ENCODE measurements at places on chromosomes 1 and 21. TPM values are rescaled to one million over a fixed set of nuclear protein-coding genes. Genes with fewer than 3 reads are reported as not detected.
A peak's percentile ranks its signal among the peaks of the same experiment; 100 is the strongest.

DNA sequence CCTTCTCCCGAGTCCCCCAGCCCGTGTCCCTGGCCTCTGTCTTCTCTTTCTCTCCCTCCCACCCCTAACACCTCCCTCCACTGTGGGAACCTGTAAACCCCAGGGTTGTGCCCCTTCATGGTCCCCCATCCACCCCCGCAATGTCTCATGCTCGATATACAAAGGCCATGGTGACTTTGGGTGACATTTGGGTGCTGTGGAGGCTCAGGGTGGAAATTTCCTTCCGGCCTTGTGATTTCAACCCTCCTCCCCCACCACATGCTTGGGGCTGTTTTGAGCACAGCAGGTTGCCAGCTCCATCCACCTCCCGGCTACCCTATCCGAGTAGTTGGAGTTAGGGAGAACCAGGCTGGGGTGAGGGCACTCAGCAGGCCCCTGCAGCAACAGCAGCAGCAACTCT is 25.7 kb upstream of the VPS13D start:
- DNase-seq: no peak

DNA sequence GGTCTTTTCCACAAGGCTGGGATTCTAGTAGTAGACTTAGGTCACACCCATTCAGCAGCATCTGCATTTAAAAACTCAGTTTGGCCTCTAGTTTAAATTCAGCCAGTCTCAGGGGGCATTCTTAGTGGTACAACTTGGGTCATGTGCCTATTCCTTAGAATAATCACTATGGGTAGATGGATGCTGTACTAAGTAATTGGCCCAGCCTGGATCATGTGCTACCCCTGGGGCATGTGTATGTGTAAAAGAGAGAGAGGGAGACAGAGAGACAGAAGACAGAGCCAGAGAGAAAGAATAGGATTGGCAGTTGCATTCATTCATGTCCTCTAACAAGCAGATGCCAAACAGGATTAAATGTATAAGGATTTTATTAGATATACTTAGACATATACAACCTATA is 13.6 kb upstream of the SYT14 start:
- no peak for DNase-seq

- no peak for DNase-seq
These were observed 31.3 kb downstream of the ZBTB8B start for GRCh38 chr1:32496127-32496526.

GRCh38 chr1:205921570-205921909 is 21.7 kb downstream of the SLC26A9 start:
- no peak for DNase-seq

- no peak for DNase-seq
These were observed 240.1 kb downstream of the NPHP4 start for GRCh38 chr1:5751833-5752745.

The PAQR6 gene
- total RNA-seq: 10.8 TPM

DNA sequence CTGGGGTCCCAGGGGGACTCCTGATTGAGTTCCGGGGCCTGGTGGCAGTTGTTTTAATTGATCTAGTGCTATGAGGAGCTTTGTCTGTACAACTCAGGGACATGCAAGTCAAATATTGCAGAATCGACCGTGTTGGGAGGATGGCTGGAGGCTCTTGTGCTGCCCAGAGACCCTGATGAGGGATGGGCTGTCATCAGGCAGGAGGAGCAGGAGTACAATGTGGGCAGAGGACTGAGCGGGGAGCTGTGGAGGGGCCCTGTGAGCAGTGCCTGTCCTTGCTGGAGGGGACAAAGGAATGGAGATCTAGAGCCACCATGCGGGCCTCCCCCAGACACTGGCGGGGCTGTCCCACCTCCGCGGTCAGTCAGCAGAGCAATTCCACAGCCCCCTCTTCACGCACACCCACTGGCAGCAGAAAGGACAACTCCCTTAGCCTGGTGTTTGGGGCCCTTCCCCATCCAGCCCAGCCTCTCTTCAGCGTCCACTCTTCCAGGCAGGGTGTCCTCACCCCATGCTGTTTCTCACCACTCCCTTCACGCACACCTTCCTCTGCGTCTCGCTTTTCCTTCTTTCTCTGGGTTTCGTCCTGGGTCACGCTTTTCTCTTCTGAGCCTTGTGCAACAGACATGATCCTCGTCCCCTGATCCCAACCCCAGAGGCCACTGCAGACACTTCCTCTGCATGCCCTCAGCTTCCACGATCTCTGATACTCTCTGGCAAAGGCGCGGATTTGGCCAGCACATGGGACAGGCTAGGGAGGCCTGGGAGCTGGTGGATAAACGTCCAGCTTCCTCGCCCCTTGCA is 122.6 kb downstream of the GRIK3 start:
- peak; percentile 72 for DNase-seq

- DNase-seq: no peak
These were observed 10.9 kb downstream of the CFAP107 start for GRCh38 chr1:12756768-12757413.

GRCh38 chr1:76866566-76866965 is 714 bp upstream of the ST6GALNAC5 start:
- DNase-seq: no peak

DNA sequence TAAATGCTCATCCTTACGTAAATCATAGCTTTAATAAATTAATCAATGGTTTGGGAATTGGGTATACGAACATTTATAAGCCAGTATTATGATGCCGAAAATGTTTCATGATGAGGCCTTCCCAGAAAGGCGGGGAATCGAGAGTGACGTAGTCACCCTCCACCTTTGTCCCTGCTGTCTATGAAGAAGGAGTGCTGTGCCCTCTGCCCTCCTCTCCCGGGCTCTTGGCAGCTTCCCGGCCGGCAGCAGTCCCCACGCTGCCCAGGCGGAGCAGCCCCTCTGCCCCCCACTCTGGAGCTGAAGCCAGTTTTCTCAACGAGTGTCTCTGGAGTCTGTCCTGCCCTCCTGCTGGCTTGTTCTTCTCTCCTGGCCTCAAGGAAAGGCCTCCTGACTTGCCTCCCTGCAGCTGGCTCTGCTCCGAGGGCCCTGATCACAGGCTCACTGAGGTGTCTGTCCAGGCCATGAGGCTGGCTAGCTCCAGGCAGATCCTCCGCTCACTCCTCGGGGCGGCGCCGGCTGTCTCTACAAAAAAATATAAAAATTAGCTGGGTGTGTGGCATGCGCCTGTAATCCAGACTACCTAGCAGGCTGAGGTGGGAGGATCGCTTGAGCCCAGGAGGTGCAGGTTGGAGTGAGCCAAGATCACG is 150.7 kb upstream of the COL6A1 start:
- no peak for DNase-seq

DNA sequence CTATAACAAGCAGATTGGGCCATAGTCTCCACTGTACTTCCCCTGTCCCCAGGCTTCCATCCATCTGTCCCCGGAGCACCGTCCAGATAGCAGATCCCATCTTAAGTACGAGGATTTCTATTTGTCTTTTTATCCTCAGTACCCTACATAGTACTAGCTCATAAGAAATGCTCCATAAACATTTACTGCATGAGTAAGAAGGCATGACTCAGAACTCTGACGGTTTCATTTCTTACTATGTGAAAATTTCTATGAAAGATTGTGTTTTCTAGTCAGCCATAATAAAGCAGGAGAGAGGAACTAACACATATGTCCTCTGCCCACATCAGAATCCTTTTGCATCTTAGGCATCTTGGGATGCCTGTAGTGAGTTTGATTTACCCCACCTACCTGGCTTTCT is 49.5 kb downstream of the CHD1L start:
- DNase-seq: no peak

DNA sequence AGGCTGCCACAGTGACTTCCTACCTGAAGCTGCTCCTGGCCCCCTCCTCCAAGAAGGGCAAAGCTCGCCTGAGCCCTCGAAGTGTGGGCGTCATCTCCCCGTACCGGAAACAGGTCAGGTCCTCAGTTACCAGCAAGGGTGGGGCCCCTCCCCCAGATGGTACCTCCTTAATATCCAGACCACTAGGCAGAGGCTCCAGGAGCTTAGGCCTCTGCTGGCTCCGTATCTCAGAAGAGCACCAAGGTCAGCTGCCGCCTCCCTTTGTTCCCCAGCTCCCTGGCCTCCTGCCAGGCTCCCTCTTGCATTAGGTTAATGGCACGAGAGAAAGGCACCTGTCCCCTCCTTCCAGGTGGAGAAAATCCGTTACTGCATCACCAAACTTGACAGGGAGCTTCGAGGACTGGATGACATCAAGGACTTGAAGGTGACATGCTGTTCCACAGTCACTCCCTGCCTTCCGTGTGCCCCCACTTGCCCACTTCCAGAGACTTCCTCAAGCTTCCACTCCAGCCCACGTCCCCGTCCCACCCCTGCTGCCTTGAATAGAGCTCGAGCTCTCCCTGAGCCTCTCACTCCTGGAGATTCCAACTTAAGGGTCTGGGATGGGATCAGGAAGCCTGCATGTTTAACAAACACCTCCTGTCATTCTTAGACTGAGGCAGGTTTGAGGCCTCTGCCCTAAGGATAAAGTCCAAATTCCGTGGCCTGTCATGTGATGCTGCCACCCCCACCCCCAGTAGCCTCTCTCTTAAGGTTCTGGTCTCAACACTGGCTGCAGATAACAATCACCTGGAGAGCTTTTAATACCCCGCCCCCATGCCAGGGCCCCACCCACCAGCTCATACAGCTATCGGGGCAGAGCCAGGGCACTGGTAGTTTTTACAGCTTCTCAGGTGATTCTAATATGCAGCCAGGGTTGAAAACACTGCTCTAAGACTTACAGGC is 8.3 kb downstream of the RHOC start:
- no peak for DNase-seq

Data from glutamatergic neuron (in vitro differentiated cells).